CD4-positive, alpha-beta memory T cell (primary cell): ENCODE measurements at places on chromosomes 5 and 9.

DNA sequence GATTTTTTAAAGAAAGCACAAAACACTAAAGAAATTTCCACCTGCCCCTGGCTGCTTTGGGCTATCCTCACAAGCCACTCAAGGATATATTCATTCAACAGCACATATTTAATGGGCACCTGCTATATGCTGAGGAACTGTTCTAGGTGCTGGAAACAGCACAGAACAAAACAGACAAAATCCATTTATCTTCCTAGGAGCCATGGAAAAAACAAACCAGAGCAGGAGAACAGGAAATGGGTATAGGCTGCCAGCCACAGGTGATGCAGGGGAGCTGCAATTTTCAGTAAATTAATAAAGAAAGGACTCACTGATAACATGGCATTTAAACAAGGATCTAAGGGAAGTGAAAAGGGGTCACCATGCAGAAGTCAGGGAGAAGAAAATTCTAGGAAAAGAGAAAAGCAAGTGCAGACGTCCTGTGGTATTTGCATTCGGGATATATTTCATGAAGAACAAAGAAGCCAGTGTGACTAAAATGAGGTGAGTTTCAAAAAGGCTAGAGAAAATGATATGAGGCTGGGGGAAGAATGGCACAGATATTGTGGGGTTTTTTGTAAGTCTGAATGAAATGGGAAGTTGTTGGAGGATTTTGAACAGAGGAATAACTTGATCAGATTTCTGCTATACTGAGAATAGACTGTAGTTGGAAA lies 152.2 kb downstream of the ADAMTSL1 start:
- no peak for DNase-seq

DNA sequence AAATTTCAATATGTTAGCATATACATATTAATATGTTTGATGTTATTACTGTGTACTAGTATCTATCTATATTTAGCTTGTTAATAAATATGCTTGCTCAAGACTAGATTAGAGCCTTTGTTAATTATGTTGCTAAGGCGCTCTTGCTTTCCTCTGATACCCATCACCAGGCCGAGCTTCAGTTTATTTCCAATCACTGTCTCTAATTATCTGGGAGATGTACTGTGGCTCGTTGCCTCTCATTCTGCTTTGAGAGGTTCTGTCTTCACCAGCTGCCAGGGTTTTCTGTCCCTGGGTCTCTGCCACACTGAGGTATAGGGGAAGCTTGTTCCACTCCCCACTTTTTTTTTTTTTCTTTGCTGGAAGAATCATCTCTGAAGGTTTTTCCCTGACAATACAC lies 21.0 kb upstream of the TAF11L2 start:
- DNase-seq: no peak

- DNase-seq: peak; percentile 24
These were observed 3.9 kb downstream of the EXOC3 start for GRCh38 chr5:446883-447263.

DNA sequence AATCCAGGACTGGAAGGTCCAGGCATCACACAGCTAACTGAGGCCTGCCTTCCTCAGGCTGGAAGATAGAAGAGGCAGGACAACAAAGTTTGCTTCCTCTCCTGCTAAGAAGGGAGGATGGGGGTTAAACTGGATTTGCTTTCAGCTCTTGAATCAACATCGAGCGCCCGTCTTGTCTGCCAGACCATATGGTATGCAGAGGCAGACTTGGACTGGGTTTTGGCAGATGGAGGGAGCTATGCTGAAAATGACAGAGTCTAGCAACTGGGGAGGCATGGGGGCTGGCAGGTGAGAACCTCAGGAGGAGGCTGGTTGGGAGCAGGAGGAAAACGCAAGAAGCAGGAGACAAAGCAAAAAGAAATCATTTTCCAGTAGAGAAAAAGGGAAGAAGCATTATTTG lies 289.5 kb upstream of the IL12B start:
- no peak for DNase-seq

DNA sequence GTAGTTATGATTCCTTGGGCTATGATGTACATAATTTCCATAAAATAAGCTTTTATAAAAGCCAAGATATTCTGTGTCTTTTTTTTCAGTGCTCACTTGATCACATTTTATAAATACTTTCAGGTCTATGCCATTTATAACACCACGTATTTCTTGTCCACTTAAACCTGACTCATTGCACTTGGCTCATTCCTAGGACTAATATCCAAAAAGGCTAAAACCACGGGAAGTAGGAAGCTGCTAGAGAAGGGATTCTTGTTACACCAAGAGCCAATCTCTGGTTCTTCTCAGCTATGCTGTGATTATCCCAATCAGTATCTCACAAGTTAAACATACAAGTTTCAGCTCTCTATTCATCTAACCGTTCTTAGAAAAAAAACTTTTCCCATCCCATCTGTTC lies 80.4 kb upstream of the CDH6 start:
- no peak for DNase-seq

DNA sequence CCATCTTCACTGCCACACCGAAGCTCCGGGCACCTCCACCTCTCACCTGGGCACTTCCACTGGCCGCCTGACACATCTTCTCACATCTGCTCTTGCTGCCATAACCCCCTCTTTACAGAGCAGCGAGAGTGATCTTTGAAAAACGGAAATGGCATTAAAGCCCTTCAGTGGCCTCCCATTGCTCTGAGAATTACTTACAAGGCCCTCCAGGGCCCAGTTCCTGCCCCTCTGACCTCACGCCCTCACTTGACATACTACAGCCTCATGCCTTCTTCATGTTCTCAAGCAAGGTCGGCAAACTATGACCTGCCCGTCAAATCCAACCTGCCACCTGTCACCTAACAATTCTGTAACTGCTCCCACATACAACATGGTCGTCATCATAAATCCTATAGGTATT lies 187.3 kb downstream of the NR3C1 start:
- DNase-seq: no peak

- no peak for DNase-seq
These were observed 3.5 kb upstream of the KCNN2 start for GRCh38 chr5:114358329-114358728.

GRCh38 chr5:6551287-6551954 lies 81.4 kb downstream of the NSUN2 start:
- no peak for DNase-seq

GRCh38 chr5:16776611-16777251 lies 159.4 kb downstream of the MYO10 start:
- DNase-seq: no peak

DNA sequence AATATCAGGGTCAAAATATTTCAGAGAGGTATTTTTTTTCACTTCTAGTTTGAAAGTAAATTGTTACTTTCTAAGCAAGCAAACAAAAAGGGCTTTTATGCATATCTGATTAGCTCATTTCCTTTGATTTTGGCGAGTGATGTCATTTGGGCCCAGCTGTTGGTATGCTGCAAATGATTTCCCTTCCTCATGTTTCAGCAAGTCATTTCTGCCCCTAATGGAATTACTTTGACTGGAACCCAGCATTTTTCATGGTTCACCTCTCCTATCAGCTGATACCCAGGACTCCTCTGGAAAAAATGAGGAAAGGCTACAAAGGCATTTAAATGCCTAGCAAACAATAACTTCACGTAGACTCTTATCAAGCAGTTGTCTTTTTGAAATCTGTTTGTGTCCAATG lies 500.6 kb downstream of the EBF1 start:
- no peak for DNase-seq

GRCh38 chr9:125700791-125701190 lies 6.2 kb downstream of the MAPKAP1 start:
- DNase-seq: no peak

DNA sequence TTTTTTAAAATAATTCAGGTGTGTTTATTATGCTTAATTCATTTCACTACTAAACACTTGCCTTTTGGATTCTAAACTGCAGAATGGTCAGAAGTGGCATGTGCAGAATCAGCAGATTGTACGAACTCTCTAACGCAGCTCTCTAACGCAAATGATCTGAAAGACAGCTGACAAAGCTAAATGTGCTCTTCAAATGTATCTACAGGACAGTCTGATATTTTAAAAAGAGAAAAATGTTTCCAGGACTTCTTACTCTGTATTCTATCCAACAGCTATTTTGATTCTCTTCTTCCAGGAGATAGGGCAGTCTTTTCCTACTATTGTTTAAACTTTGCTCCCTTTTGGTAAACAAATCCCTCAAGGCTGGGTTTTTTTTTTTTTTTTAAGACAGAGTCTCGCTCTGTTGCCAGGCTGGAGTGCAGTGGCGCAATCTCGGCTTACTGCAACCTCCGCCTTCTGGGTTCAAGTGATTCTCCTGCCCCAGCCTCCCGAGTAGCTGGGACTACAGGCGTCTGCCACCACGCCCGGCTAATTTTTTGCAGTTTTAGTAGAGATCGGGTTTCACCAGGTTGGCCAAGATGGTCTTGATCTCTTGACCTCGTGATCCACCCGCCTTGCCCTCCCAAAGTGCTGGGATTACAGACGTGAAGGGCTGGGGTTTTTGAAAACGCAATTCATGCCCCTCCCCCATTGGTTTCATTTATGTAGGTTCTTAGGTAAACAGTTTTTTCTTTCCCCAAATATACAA lies 1.2 kb downstream of the NMRK1 start:
- no peak for DNase-seq

GRCh38 chr9:16031486-16031885 lies 478.6 kb downstream of the CCDC171 start:
- no peak for DNase-seq

GRCh38 chr9:37818849-37819248 lies 18.3 kb downstream of the DCAF10 start:
- DNase-seq: no peak

- no peak for DNase-seq
These were observed 15.0 kb downstream of the CYFIP2 start for GRCh38 chr5:157280927-157281326.

GRCh38 chr5:58854441-58854840 lies 271.6 kb downstream of the RAB3C start:
- no peak for DNase-seq

GRCh38 chr5:13215370-13215769 lies 729.1 kb downstream of the DNAH5 start:
- DNase-seq: no peak

DNA sequence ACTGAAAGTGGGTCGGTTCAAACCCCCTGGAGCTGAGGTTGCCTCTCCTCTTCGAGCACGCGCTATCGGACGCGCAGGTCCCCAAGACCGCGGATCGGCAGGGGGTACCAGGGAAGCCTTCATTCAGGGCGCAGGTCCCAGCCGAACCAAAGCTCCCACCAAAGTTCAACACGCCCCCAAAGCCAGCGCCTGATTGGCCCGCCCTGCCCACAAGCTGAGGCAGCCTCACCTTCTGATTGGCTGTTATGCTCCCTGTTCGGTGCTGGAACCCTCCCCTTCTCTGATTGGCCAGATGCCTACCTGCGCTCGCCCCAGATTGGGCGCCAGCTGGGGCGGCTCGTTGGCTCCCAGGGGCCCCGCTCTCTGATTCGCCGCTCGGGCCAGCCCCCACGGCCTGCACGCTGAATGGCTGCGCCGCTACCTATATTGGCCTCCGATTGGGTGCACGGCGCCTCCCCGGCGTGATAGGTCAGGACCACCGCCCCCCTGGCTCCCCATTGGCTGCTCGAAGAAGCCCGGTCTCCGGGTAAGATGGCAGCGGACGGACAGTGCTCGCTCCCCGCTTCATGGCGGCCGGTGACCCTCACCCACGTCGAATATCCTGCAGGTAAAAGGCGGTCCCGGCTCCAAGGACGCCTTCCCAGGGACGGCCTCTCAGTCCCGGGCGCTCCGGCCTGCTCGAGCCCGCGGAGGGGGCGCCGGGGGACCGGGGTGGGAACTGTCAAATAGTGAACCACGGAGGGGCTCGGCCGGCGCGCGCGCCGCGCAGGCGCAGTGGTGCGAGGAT lies at the start of gene DOLPP1:
TSS of gene DOLPP1 (plus strand) at position 511 of the 787 bp plus-strand sequence. CDS start at position 532, 21 bp downstream.
- peak; percentile 99 for DNase-seq

- DNase-seq: no peak
These were observed 3.6 kb upstream of the NPR3 start for GRCh38 chr5:32707418-32707997.

- no peak for DNase-seq
These were observed 651 bp downstream of the TTC1 start for GRCh38 chr5:160009591-160009989.

DNA sequence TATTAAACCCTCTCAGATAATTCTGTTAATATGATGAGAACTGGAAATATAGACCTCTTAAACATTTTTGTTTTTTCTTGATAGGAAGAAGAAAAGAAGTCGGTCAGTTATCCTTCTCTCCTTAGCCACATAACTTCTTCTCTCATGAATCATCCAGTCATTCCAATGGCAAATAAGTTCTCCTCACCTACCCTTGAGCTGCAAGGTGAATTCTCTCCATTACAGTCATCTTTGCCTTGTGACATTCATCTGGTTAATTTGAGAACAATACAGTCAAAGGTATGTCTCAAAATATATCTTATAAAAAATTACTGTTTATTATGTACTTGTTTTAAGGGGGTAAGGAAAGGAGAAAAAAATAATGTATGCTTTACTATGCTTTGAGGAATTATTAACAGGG lies 165.3 kb downstream of the MAN2A1 start:
- DNase-seq: no peak

GRCh38 chr5:131945551-131946168 lies at the start of gene MEIKIN:
MEIKIN (minus strand) TSS chr5:131945663; CDS start chr5:131945505, 158 bp downstream.
- DNase-seq: no peak

DNA sequence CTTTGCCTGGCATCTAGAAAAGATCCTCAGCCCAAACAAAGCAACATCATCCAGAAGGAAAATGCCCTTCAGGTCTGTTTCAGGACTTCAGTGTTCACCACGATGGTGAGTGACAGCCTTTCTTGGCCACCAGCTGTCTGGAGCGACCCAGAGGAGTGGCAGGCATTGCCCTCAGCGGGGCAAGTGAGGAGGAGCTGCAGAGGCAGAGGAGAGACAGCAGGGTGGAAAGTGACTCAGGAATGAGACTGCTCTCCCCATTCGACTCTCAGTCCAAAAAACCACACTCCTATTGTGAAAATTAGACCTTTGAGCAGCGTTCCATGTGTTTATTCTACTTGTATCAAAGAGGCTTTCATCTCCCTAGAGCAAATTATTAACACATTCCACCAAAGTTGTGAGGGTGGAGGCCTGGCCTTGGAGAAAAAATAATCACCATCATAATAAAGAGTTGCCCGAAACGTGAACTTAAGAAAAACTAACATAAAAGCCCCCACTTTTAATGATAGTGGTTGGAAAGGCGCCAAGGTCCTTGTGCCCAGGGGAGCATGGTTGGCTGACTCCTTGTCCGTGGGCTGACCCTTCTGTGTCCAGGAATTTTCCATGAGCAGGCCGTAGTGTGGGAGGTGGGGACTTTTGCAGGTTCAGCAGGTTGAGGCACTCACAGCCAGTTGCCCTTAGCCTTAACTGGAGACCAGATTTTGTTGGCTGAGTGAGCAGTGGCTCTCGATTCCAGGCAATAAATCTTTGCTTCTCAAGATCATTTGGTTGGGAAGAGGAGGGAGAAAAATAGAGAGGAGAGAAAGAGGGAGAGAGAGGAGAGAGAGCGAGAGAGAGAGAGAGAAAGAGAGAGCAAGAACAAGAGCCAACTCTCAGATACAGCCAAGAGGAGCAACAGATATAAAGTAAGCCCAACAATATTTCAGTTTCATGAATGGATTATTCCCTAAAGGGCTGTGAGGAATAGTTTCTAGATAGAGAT lies 125.9 kb upstream of the ANKRD55 start:
- DNase-seq: no peak
